ENCODE measurements at places on chromosomes 4 and X.

DNA sequence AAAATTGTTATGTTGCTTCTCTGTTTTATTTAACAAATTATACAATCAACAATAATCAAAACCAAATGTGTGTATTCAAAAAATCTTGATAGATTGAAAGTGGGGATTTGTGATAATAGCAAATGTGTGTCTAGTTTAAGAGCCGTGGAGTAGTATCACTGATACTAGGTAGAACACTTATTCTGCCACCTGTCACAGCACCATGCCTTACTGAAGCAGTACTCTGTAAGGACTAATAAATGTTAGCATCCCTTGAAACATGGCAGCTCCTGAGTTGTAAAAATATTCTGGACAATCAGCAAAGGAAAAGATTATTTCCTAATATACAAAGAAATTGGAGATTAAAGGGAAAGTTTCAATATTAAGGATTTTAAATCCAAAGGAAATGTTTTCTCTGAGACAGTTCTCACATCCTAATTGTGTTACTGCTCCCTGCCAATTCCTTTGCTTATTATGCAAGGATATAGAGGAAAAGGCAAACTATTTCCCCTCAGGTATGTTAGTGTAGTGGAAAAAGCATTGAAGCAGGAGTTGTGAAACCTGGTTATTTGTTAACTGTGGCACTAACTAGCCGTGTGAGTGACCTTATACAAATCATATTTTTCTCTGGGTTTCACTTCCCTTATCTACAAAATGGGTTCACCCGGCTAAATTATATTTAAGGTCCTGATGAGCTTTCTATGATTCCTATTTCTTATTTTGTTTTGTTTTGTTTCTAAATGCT lies 303.1 kb downstream of the ARHGAP24 start:
- no peak for DNase-seq

GRCh38 chrX:40068048-40068447 lies 29.7 kb downstream of the BCOR start:
- no peak for DNase-seq

- DNase-seq, result no peak
Measured at GRCh38 chr4:179325181-179325580, 1882.9 kb upstream of the AGA start.

- no peak for DNase-seq
Measured at GRCh38 chrX:21655901-21656586, 2.1 kb downstream of the KLHL34 start.

DNA sequence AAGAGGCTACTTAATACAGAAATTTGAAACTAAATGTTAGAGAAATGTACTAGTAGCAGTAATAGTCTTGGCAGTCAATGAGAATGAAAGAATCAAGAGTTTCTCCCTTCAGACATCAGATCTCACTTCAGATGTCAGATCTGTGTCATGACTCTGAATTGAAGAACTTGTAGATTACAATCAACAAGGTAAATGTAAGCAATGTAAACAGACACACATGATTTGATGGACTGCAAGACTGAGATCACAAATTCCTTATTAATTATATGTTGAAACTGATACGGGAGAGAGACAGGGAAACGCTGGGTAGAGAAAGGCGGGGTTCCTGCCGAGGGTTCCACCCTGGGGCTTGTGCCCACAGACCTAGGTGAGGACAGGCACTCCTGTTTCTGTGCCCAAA lies 65.5 kb upstream of the HHIP start:
- DNase-seq, result no peak

DNA sequence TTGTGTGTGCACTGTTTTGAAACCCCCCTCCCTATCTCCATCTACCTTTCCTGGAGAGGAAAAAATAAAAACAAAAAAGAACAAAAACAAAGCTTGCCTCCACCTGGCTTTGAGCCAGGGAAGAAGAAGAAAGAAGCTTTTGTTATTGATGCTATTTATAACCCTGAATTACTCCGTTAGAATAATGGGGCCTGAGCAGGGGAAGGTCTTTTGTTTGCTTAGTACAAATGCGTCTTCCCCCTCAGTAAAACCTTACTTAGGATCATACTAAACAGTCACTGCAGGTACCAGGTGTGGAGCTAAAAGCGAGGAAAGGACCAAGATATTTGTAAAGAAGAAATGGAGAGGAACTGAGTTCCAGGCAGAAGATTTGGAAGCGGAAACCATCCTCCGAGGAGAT lies 352.1 kb downstream of the KCNIP4 start:
- no peak for DNase-seq

- no peak for DNase-seq
Measured at GRCh38 chr4:12723849-12724447, 760.2 kb downstream of the RAB28 start.

- DNase-seq, result no peak
Measured at GRCh38 chrX:65203545-65203944, 227.3 kb upstream of the ZC4H2 start.

DNA sequence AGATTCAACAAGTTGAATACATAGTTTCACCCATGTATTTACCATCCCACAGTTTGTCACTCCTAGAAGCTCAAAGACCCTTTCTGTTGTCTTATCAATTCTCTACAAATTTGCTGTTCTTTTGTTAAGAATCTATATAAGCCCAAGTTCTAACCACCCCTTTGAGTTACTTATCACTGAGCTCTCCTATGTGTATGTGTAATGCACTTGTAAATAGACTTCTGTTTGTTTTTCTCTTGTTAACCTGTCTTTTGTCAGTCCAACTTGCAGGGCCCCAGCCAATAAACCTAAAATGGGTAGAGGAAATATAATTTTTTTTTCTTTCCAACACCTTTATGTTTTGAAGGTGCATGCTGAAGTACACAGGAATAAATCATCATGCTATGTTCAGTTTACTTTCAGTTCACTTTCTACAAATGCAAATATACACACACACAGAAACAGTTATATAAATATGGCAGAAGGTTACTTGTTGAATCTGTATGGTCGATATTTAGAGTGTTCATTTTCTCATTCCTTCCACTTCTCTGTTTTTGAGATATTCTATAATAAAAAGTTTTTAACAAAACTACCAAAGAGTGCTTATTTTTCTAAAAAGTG lies 22.3 kb upstream of the CLOCK start:
- DNase-seq, result no peak

DNA sequence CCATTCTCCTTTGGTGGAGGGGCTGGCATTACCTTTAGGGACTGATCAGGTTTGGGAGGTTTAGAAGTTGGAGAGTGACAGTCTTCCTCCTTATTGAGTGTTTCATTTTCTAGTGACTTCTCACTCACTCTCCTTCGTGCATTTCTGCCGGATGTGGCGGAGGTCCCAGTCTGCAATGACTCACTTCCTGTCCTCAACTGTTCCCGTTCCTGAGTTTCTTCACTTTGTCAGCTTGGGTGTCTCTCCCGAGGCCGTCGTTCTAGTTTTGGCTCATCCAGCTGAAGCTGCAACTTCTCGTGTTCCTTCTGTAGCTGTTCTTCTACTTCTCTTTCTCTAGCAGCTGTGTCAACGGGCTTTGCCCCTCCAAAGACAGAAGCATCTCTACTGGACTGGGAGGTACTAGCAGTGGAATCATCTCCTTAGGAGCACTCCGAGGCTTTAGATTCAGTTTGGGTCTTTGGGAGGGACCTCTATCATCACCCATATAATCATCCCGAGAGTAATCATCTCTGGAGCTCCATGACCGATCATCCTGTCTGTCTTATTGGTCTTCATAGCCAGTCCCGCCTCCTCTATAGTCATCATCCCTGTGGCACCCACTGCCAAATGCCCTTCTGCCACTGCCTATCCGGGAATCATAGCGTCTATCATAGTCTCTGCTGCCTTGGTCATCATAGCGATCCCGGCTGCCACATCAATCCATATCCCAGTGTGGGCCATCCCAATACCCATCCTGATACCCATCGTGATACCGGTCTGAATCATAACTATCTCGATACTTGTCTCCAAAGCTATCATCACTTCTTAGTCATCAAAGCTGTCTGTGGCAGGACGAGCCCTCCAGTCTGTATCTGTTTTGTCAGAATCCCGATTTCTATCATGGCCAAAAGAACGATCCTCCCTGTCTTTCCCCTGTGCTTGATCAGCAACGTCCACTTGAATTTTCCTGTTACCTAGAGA lies 35.3 kb upstream of the VSIG4 start:
- peak; percentile 3 for DNase-seq

GRCh38 chrX:130080791-130081367 lies 29.4 kb downstream of the ELF4 start:
- DNase-seq, result no peak

GRCh38 chrX:10831716-10832502 lies 211.5 kb upstream of the MID1 start:
- no peak for DNase-seq

GRCh38 chrX:125620715-125621587 lies 301.3 kb downstream of the TEX13C start:
- no peak for DNase-seq

GRCh38 chr4:14862891-14863290 lies 139.4 kb upstream of the CPEB2 start:
- DNase-seq, result no peak

DNA sequence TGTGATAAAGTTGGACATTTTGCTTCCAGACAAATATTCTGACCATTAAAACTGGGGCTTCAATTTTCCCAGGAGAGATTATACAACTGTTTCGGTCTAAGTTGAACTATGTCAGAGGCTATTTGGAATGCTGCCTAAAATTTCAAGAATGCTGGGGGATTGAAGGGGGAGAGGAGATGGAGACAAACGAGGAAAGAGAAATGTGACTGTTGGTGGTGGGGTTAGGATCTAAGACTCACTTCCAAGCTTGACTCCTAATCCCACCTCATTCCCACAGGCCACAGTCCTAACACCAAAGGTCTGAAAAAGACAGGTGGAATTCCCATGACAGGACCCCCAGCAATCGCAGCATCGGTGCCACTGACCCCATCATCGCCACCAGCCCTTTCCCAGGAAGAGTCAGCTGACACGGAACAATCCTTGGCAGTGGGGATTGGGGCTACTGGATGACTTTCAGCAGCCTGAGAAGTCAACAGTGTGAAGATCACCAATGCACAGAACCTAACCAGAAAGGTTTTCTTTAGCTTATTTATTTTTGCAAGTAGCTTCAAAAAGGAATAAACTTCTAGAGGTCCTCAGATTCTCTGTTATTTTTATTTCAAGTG lies 74.0 kb upstream of the PRSS48 start:
- DNase-seq, result no peak

DNA sequence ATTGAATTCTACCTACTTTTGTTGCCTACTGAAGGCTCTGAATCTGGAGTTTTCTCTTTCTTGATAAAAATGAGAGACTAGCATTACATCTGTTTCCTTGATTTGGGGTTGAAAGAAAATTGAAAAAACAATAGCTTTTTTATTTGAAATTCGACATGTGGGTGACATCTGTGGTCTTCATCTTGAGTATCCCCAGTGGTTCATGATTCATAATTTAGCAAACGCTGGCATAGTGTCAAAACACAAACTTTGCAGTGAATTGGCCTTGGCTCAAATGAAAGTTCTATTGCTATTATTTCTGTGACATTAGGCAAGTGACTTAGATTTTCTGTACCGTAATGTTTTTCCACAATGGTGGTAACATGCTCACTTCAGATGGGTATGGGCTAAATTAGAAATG lies 747.6 kb downstream of the PCDH7 start:
- no peak for DNase-seq

- DNase-seq, result no peak
Measured at GRCh38 chrX:117990438-117990837, 126.2 kb downstream of the KLHL13 start.

GRCh38 chrX:93420090-93420489 lies 253.3 kb downstream of the NAP1L3 start:
- DNase-seq, result no peak

- no peak for DNase-seq
Measured at GRCh38 chr4:132123870-132124623, 1025.0 kb upstream of the PCDH10 start.

GRCh38 chr4:52843958-52844357 lies 18.2 kb upstream of the RASL11B start:
- DNase-seq, result no peak

- DNase-seq, result no peak
Measured at GRCh38 chr4:57445686-57446085, 335.5 kb upstream of the IGFBP7 start.

- peak; percentile 62 for DNase-seq
Measured at GRCh38 chr4:139603576-139604410, 47.8 kb upstream of the SETD7 start.

DNA sequence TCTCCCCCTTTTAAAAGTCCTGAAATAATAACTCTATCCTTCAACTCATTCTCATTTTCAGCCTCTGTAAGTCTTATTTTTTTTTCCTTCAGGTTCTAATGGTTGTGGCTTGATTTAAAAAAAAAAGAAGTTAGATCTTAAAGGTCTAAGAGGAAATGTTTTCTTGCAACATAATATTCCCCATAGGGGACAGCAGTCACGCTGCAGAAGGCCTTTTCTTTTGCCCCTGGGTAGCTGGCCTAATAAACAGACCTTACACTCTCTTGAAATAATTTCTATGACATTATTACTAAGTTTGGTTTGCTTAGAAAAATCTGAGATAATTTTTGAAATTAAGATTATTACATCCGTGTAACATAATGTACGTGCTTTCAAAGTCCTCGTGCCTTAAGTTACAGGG lies 564.1 kb upstream of the SPANXN1 start:
- no peak for DNase-seq

DNA sequence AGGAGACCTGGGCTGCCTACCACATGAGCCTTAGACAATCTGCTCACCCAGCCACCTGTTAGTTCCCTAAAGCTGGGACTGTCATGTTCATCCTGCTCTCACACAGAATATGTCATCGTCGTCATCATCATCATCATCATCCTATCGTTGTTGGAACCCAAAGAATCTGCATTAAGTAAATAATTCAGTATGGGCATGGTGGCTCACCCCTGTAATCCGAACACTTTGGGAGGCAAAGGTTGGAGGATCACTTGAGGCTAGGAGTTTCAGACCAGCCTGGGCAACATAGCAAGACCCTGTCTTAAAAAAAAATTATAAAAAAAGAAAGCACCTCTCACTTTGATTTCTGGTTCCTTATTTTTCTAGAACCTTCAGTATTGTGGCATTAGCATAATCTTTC lies 6.4 kb downstream of the ENOPH1 start:
- no peak for DNase-seq

GRCh38 chrX:56029188-56029587 lies 203.0 kb upstream of the KLF8 start:
- no peak for DNase-seq

DNA sequence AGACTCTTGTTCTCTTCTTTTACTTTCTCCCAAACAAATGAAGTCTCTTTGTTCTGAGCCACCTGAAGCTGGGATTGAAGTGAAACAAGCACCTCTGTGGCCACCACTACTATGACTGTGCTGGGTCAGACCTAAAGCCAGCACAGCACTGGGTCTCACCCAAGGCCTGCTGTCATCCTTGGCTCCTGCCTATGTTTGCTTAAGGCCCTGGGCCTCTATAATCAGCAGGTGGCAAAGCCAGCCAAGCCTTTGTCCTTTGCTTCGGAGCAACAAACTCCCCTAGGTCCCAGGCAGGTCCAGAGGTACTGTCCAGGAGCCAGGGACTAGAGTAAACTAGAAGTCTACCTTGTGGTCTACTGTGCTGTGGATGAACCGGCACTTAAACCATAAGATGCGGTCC lies 220.6 kb upstream of the ARSJ start:
- DNase-seq, result no peak

DNA sequence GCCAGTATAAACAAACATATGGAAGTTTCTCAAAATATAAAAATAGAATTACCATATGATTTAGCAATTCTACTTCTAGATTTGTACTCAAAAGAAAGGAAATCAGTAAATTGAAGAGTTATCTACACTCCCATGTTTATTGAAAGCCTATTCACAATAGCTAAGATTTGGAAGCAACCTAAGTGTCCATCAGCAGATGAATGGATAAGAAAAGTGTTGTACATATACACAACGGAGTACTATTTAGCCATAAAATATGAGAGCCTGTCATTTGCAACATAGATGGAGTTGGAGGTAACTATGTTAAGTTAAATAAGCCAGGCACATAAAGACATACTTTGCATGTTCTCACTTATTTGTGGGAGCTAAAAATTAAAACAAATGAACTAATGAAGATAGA lies 257.8 kb downstream of the TEX13C start:
- no peak for DNase-seq

Data from thymus (tissue), 14 donors.